Stimulated activated CD4-positive, alpha-beta T cell treated with anti-CD3 and anti-CD28 coated beads, Interleukin-4, amount 100 ng/mL, for 48 hours (primary cell): ENCODE measurements at places on chromosomes 11 and 22.

- DNase-seq, result no peak
These were observed 762 bp upstream of the TBC1D22A start for GRCh38 chr22:46761539-46762237.

DNA sequence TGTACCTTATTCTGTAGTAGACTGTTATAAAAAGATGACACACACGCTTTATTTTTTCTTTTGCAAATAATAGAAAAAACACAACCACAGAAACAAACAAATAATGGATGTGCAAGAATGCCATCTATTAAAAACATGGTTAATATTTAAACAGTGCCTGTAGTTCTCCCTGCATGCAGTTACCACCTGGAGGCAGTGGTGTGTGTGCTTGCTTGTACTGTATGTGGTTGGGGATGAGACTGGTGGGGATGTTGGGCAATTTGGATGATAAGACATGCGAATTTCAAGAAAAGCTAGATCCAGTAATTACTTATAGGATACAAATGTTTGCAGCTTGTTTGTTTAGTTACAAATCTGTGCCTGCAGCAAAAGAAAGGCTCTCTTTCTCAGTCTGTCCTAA, 3.6 kb downstream of the C11orf87 start:
- DNase-seq, result no peak

- no peak for DNase-seq
These were observed 86.4 kb downstream of the KIRREL3 start for GRCh38 chr11:126914166-126914565.

DNA sequence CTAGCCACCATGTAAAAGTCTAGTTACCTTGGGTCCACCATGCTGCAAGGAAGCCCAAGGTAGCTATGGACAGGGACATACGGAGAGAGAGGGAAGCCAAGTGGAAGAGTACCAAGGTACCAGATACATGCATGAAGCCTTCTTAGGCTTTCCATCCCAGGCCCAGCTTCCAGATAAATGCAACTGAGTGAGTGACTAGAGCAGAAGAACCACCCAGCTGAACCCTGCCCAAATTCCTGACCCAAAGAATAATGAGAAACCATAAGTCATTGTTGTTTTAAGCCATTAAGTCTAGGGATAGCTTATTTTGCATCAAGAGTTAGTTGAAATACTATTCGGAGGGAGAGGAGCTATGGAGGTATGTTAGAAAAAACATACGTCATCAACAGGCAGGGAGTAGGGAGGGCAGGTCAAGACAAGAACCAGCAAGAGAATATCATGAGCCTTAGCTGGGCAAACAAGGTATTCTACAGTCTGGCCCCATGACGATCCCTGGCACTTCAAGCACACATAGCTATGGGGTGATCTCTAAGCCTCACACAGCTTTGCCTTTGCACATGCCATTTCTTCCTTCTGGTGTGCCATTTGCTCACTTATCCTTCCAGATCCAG, 36.5 kb upstream of the APLNR start:
- DNase-seq, result no peak

GRCh38 chr11:2466869-2467694, 22.3 kb downstream of the KCNQ1 start:
- DNase-seq, result peak; percentile 38

DNA sequence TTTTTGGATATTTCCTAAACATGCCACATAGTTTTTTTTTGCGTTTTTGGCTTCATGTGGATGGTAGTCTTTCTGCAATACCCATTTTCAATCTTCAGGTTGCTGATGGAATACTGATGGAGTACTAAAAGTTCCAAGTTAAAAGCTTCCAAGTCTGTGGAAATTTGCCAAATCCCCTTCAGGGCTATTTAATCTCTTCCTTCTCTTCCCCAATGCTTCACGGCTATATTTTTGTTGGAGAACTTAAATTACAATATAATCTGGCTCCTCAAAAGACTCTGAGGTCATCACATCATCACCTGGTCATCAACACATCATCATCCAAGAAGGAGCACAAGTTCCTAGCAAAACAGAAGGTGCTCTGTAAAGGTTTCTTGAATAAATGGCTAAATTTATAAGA, 881.0 kb upstream of the TENM4 start:
- no peak for DNase-seq

DNA sequence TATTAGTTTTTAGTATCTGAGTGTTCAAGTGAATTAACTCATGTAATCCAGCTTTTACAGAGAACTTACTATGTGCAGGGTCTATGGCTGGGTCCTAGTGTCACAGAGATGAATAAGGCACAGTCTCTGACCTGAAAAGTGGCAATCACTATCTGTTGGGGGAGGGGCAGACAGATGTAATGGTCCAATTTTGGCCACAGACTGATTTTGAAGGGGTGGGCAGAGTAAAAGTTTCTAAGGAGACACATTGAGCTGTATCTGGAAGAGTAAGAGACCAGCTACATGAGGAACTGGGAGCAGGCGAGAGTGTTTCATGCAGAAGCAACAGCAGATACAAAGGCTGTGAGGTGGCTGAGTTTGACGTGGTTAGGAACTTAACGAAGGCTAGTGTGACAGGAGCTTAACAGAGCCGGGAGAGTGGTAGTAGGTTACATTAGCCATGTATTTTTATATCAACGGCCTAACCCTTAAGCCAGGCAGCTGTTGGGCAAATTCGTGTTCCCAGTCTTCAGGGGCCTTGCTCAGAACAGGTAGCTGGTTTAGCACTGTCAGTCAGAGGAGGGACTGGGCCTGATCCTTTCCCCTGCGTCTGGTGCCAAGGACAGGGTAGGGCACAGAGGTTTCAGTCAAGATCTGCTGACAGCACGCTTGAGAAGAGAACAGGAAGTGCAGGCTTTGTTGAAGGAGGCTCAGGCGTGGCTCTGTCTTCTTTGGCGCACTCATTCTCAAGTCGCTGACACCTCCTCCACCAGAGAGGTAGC, 1.4 kb upstream of the STIM1 start:
- DNase-seq, result no peak

DNA sequence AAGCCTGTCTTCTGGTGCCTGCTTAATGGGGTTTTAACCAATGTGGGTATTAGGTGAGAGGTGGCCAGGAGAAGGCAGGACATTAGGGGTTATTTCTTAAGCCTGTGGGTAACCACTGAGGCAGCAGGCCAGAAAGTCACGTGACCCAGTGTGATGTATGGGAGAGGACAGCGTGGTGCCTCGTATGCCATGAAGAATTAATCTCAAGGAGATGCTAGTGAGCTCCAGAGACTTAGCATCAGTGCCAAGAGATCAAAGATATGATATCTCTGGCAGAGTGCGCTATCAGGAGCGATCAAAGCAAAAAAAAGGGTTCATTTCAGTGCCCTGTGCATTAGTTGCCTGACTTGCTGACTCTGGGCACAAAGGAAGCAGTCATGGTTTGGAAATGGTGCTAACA, 275.5 kb downstream of the KIRREL3 start:
- DNase-seq, result no peak

- DNase-seq, result no peak
These were observed 33.7 kb downstream of the USP28 start for GRCh38 chr11:113841691-113842090.

DNA sequence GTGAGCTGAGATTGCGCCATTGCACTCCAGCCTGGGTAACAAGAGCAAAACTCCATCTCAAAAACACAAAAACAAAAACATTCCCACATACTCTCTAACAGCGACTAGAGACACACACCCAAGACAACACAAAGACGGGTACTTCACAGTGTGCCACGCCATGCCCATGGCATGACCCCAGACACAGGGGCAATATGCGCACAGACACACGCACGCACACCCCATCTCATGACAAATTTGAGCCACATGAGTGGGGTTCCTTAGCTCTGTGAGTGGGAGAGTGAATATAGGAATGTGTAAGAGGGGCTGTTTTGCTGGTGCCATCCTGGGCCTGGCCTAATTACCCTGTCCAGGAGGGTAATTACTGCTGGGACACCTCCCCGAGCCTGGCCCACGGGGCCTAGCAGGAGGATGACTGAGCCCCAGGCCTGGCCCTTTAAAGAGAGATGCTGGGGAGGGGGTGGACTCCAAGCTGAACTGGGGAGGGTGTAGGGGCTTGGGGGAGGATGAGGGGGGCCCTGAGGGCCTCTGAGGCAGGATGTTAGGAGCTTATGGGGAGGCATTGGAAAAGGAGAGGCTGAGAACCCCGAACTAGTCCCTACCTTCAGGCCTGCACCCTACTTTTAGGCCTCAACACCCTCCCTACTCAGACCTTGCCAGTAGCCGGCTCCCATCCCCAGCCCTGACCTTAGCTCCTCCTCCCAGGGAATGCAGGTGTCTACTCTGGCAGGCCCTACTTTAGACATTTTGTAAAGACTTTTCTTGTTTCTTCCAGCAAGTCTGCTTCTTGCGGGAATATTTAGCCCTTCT, 1.5 kb downstream of the LTBP3 start:
- DNase-seq, result no peak

DNA sequence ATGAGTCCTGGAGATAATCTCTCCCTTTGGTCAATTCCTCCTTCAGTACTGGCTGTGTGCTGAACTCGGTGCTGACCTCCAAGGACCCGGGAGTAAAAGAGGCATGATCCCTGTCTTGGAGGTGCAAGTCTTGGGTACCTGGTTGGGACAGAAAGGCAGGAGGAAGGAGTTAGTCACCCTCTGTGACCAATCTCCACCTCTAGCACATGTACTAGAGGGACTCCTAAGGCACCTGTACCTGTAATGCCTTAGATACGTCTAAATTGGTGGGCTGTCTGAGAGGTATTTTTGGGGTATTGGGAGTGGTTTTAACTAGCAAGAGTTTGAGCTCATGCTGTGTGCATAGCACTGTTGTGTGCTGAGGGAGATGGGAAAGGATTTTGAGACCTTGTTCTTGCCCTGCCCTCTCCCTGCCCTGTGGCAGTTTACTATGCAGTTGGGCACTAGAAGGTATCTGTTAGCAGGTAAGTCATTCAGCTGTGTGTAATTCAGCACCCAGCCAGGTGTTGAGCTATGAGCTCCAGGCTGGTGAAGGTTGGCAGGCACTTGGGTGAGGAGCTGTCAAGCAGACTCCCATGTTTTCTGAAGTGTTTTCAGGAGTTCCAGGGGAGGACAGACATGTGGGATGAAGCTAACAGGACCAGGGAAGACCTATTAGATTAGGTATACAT, 2.5 kb downstream of the PANX1 start:
- DNase-seq, result no peak

DNA sequence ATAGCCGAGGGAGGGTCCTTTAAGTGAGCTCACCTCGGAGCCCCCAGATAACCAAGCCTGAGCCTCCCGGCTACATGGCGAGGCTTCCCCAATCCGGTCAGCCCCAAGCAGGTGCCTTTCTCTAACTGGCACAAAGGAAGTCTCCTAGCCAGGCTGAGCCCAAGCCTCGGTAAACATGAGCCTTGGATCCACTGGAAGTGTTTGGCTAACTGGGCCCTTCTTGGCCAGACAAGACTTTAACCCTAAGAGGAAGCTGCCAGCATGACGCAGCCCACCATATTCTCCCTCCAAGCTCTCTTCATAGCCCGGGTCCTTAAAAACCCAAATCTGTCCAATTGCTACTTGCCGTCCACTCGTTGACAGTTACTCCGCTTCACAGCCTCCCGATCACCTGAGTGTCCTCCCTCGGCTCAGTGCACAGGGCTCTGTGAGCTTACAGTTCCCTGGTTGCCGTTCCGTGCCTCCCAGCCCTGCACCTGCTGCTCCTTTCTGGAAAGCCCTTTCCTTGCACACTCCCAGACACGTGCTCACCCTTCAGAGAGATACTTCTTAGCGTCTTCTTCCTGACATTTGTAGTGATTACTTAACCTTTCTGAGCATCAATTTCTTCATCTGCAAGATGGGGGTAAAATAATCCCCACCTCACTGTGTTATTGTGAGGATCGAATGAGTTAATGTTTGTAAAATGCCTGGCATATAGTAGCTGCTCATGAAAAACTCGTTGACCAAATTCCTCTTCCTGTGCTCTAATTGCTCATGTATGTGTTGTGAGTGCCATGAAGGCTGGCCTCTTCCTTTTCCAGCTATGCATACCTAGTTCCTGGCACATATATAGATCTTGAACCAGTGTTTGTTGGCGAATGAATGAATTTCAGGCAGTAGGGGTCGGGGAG, 25.6 kb downstream of the TXN2 start:
- DNase-seq, result no peak

DNA sequence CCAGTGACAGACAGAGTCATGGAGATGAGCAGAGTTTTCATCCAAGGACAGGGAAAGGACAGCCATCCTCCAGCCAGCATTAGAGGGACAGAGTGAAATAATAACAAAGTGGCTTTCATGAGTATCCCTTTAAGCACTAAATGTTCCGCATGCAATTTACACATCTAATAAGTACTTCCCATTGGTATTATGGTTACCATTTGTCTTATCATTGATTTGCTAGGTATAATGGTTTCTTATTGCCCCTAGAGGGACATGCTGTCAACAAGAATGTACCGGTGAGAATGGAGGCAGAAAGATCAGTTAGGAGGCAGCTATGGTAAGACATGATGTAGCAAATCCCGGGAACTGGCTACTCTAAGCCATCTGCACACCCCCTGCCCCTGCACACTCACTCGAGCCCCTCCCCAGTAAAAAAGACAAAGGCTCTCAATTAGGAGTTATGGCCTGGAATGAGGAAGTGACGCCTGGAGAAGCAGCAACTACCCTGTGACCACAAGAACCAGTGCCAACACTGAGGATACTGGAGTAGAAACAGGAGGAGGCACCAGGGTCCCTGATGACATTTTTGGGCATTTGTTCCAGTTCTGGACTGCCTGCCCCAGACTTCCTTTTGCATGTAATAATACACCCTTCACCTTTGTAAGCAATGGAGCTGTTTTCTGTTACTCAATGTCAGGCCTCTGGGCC, 30.2 kb upstream of the HMGXB4 start:
- no peak for DNase-seq

GRCh38 chr11:69142895-69143294, 12.8 kb upstream of the SMIM38 start:
- no peak for DNase-seq

- no peak for DNase-seq
These were observed 930.4 kb downstream of the OPCML start for GRCh38 chr11:132601875-132602274.

DNA sequence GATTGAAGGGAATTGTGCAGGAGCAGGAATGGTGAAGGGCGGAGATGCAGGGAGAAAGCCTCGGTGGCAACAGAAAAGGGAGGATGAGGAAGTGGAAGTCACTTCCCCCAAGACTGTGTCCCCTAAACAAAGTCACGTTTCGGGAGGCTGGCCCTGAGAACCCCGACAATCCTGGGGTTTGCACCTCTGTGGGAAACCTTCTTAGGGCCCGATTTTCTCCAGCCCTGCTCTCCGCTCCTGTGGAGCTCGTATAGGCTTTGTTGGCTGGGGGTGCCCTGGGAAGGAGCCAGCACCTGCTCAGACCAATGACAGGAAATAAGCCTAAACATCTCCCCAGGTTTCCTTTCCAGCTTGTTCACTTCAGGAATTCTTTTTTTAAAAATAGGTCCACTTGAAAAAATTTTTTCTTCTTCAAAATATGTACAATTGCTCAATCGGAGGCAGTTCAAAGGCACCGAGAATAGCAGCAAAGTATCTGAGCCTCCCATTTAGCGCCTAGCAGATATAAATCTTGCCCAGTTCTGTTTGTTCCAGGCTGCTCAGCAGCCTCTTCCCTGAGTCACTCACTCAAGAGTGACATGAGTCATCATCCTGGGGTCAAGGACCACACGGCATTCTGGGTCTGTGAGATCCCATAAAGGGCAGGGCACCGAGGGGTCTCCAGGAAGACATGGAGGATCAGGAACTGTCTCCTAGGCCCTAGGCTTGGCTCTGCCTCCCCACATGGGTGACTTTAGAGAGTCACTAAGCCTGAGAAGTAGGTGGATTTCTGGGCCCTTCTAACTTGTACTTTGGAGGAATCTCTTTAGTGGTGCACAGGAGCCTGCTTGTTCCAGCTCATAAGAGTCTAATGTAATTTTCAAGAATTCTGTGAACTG, 34.0 kb downstream of the IRAG1 start:
- no peak for DNase-seq

- no peak for DNase-seq
These were observed 759.8 kb upstream of the CNTN5 start for GRCh38 chr11:98260983-98261382.
